ENCODE measurements at places on chromosomes 7 and 10. TPM values are rescaled to one million over a fixed set of nuclear protein-coding genes. Genes with fewer than 3 reads are reported as not detected.

GRCh38 chr7:108299251-108299973 is 156.8 kb downstream of the NRCAM start:
- DNase-seq = no peak

- DNase-seq = no peak
These were observed 170.6 kb upstream of the IMMP2L start for GRCh38 chr7:111732923-111733322.

DNA sequence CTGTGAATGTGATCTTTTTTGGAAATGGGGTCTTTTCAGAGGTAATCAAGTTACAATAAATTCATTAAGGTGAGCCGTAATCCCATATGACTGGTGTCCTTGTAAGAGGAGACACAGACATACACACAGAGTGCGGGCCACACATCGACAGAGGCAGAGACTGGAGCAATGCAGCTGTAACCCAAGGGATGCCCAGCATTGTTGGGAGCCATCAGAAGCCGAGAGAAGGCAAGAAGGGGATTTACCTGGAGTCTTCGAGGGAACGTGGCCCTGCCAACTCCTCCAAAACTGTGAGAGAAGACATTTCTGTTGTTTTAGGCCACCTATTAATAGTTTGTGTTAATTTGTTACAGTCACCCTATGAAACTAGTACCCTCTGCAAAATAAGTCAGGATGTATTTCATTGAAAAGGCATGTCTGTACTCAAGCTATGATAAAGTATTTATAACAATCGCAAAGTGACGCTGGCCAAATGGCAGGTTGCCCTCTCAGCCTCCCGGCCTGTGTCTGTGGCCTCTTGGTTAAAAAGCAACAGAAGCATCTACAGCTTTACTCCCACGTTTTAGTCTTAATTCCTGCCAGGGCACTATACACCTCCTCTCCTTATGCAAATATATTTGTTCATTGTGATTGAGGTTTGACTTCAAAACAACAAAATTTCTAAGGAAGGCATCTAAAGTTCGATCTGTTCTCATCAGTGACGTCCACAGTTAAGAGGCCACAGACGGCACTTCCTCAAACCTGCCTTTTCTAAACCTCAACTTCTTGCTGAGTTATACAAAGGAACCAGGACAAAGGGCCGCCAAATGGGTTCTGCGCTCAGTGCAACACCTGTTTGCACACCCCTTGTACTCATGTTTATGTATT is 46.8 kb downstream of the HIPK2 start:
- no peak for DNase-seq

UBTD1 gene
- 16.6 TPM for polyA plus RNA-seq

OR13A1 gene
- not detected for polyA plus RNA-seq

MNX1 gene
- 0.41 TPM for polyA plus RNA-seq

Measured in left lung (tissue), 14 donors.